GM23338 (cell line): ENCODE measurements at places on chromosomes 2 and 18. TPM values are rescaled to one million over a fixed set of nuclear protein-coding genes. Genes with fewer than 3 reads are reported as not detected.

DNA sequence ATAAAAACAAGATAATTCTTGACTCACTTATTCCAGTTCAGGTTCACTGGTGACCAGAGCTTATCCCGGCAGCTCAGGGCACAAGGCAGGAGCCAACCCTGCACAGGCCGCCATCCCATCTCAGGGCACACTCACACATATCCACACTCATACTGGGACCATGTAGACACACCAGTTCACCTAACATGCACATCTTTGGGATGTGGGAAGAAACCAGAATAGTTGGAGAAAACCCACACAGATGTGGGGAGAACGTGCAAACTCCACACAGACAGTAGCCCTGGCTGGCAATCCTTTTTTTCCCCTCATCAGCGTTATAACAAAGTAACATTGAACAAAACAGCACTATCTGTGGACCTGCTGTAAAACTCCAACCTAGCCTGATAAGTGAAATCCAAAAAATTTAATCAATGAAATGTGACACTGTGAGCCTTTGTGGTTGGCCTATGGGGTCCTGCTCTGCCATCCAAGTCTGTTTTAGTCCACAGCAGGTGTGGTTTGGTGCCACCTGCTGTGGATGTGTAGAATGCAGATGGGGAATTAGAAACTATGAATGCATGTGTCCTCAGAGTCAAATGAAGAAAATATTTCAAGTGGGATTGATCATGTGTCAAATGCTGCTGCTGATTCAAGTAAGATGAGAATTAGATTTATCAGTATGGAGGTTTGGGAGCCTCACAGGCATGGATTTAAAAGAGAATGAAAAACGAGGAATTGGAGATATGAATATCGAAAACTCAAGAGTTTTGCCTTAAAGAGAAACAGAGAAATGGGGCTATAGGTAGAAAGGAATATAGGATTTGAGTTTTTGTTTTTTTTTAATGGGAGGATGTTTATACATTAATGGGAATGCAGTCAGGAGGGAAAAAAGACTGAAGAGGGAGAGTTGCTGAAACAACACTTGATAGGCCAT is 47.0 kb downstream of the UGP2 start:
- no peak overlapping the region for H3K4me3 ChIP-seq
- peaks cover 77% of the 10 kb centered on the region for H3K36me3 ChIP-seq
- no peaks in the 10 kb centered on the region for H3K27me3 ChIP-seq
- peak; percentile 65 for DNase-seq
- peaks cover 3% of the 10 kb centered on the region; the same call in 1 of the 2 replicates for H3K4me1 ChIP-seq

The RSAD2 gene
- 0.10 TPM in 1 of 2 replicates, not detected in the other for total RNA-seq

DNA sequence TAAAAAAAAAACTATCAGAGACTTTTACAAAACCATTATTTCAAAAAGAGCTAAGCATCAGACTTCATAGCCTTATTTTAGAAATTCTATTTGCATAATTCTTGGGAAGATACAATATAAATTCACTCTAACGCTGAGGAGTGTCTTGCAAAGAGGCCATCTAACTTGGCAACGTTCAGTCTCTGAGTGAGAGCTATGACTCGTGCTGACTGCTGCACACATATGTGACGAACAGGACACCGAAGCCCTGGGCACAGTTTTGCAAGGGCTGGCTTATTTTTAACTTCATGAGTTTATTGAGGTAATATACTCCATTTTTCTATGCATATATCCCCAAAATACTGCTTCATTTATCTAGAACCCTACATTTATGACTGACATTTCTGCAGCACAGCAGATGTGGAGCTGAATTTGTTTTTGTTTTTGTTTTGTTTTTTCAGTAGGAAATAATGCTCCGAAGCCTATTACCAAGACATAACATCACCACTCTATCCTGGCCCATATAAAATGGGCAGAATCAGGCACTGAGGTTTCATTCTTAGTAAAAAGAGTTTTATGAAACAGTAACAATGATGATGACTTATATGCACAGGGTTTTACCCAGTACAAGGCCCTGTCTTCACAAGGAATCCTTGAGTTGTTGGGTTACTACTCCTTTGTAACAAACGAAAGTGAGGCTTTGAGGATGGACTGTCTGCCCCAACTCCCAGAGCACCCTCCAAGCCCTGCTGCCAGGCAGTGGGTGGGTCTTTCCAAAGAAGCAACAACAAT is 68.3 kb downstream of the CRACDL start:
- no peak for DNase-seq
- H3K4me3 ChIP-seq, result no peak overlapping the region
- H3K4me1 ChIP-seq, result no peaks in the 10 kb centered on the region
- no peaks in the 10 kb centered on the region for H3K27me3 ChIP-seq
- H3K27ac ChIP-seq, result no peak overlapping the region

The G6PC2 gene
- total RNA-seq, result not detected in 2 replicates

The ATOH8 gene
- 0.62 and 0.97 TPM in 2 replicates for total RNA-seq

- H3K27me3 ChIP-seq, result no peaks in the 10 kb centered on the region
- H3K36me3 ChIP-seq, result no peaks in the 10 kb centered on the region
- H3K27ac ChIP-seq, result no peak overlapping the region
- DNase-seq, result no peak
These were observed 489.7 kb downstream of the EIPR1 start for GRCh38 chr2:2887772-2888387.

DNA sequence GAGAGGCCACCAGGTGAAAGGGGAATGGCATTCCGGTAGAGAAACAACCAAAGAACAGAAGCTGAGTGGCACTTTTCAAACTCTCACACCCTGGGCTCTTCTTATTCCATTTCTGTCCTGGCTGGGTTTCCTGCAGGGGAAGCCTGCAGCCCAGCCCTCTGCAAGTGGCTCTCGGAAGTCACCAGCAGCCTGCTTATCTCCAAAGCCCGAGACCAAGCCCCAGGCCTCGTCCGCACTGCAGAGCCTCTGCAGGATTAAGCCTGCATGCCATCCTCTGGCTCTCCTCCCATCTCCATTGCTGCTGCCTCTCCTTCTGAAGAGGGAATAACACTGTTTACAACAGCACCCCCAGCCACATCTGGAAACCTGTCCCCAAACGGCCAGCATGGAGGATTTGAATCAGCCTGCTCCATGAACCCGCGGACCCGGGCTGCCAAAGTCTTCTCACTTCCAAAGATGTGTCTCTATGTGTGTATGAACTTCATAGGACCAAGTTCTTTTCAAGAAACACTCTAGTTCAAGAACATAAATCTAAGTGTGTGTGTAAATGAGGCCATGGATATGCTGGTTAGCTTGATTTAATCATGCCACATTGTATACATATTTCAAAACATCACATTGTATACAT is 54.2 kb downstream of the DIPK1C start:
- H3K27ac ChIP-seq, result no peak overlapping the region
- peak; percentile 22 for DNase-seq
- H3K36me3 ChIP-seq, result no peaks in the 10 kb centered on the region

DNA sequence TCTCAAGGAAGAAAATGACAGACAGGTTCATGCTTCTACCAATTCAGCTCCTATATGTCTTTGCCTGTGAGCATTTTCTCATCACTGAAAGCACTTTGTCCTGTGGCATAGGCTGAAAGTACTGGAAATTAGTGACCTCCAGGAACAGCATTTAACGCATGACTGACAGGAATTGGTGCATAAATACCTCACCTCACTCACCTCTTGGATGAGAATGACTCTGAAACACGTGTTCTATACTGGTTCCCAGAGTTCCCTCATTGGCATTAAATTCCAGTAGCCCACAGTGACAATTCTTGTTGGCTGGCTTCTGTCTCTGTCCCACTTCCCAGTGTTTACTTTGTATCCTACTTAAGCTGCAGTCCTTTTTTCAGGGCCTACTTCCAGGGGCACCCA is 83.4 kb upstream of the MAPRE2 start:
- no peak overlapping the region for H3K27ac ChIP-seq
- H3K4me3 ChIP-seq, result no peak overlapping the region
- H3K36me3 ChIP-seq, result no peaks in the 10 kb centered on the region
- no peaks in the 10 kb centered on the region for H3K4me1 ChIP-seq
- H3K27me3 ChIP-seq, result no peaks in the 10 kb centered on the region
- DNase-seq, result no peak

DNA sequence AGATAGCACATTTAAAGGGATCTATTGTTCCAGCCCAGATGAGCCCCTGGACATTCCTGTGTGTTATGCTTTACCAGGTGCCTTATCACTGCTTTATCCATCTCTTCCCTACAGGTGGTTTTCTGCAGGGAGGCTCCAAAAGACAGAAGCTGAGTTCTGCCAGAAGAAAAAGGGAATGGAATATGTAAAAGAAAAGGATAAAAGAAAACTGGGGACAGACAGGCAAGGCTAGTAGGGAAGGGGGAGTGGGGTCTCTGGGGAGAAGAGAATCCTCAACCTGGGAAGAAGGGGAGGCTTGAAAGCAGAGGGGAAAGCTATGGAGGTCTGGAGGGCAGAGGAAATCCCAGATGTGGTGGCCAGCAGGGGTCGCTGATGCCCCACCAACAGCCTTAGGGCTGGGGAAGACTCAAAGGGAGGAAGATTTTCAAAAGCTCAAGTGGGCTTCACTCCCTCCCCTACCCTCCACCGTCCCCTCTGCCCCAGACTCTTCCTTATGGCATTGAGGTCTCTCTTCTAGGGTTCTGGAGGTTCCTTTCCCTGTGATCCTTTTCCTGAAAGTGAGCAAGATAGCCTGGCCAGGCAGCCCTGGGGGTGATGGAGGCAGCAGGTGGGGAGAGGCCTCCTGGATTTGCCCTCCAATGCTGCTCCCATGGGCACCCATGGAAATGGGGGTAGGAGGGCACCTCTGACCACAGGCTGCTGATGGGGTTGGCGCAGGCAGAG is 178.1 kb upstream of the PKDCC start:
- H3K4me3 ChIP-seq, result no peak overlapping the region
- H3K27ac ChIP-seq, result no peak overlapping the region
- H3K27me3 ChIP-seq, result no peaks in the 10 kb centered on the region
- peaks cover 27% of the 10 kb centered on the region for H3K4me1 ChIP-seq

GRCh38 chr2:103139628-103140268 is 377.9 kb downstream of the TMEM182 start:
- no peak overlapping the region for H3K27ac ChIP-seq
- no peaks in the 10 kb centered on the region for H3K27me3 ChIP-seq
- no peak for DNase-seq
- no peak overlapping the region for H3K4me3 ChIP-seq
- no peaks in the 10 kb centered on the region for H3K36me3 ChIP-seq

The SNRNP27 gene
- total RNA-seq, result 54.3 and 65.2 TPM in 2 replicates

GRCh38 chr2:236123716-236124115 is 44.5 kb downstream of the GBX2 start:
- no peak for DNase-seq
- H3K27ac ChIP-seq, result no peak overlapping the region
- peaks cover 6% of the 10 kb centered on the region; the same call in 1 of the 2 replicates for H3K27me3 ChIP-seq
- no peaks in the 10 kb centered on the region for H3K36me3 ChIP-seq
- H3K4me1 ChIP-seq, result peaks cover 2% of the 10 kb centered on the region
- no peak overlapping the region for H3K4me3 ChIP-seq

- no peaks in the 10 kb centered on the region for H3K27me3 ChIP-seq
- H3K27ac ChIP-seq, result no peak overlapping the region
- H3K36me3 ChIP-seq, result no peaks in the 10 kb centered on the region
- DNase-seq, result no peak
- H3K4me1 ChIP-seq, result peaks cover 3% of the 10 kb centered on the region; the same call in 1 of the 2 replicates
These were observed 224.1 kb downstream of the LRP1B start for GRCh38 chr2:141906678-141907077.

DNA sequence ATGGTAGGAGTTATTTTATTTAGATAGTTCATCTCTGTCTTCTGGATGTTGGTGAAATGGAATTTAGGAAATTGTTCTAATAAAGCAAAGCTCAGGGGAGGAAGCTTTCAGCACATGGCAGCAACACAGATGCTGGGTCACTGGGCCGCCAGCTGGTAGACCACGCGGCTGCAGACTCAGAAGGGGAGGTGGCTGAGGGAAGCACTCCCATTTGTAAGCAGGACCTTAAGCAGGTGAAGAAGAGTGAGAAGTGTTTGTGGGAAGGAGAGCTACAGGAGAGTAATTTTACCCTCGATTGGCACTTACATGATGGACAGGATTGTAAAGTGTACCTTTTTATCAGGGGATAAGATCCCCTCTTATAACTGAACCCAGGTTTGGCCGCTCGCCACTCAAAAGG is 24.4 kb downstream of the NMS start:
- DNase-seq, result no peak
- no peaks in the 10 kb centered on the region for H3K36me3 ChIP-seq
- no peak overlapping the region for H3K27ac ChIP-seq
- H3K4me1 ChIP-seq, result no peaks in the 10 kb centered on the region

The TGOLN2 gene
- 48.3 and 49.4 TPM in 2 replicates for total RNA-seq

DNA sequence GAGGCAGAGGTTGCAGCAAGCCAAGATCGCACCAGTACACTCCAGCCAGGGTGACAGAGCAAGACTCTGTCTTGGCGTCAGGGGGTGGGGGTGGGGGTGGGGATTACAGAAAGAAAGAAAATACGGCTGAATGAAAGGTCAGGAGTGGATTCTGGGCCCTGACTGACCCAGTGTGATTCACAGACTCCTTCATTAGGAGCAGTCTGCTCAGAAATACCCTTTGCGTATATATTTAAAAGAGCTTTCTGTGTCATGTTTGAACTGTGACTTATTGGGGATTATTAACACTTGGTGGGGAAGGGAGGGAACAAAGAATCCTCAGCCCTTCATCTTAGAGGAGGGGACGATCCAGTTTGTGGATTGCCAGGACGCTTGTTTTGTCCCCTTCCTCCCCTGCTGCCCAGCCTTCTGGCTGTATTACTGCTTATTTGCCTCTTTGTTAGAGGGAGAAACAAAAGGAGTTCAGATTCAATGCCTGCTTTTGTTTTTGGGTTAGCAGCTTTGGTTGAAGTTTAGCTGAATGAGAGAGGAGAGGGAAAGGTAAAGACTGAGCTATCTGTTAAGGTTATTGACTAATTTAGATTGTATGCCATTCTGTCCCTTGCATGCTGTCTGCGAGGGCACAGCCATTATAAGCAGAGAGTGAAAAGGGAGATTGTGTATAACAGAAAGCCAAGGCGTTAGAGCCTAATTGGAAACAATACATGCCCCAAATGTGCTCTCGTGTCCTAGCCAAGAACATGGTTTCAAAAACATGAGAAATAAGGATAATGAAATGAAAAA is 118.3 kb downstream of the FMNL2 start:
- H3K27me3 ChIP-seq, result no peaks in the 10 kb centered on the region
- H3K36me3 ChIP-seq, result no peaks in the 10 kb centered on the region
- peak overlapping the region; percentile 18 for H3K4me3 ChIP-seq
- DNase-seq, result peak; percentile 78
- peaks cover 55% of the 10 kb centered on the region for H3K4me1 ChIP-seq

DNA sequence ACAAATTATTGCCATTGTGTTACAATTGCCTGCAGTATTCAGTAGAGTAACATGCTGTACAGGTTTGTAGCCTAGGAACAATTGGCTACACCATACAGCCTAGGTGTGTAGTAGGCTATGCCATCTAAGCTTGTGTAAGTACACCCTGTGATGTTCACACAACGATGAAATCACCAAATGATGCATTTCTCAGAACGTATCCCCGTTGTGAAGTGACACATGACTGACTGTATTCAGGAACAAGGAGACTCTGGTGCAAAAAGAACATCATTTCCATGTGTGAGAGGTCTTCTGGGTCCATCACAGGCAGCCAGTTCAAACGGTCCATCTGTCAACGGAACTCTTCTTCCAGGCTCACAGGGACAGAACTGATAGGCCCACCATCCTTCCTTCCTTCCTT is 263.7 kb downstream of the ANAPC1 start:
- no peak overlapping the region for H3K4me3 ChIP-seq
- H3K27me3 ChIP-seq, result no peaks in the 10 kb centered on the region
- H3K4me1 ChIP-seq, result no peaks in the 10 kb centered on the region; the same call in 1 of the 2 replicates
- H3K27ac ChIP-seq, result no peak overlapping the region
- no peak for DNase-seq
